ENCODE measurements at places on chromosomes 11 and 22.

- DNase-seq = no peak
Observed at GRCh38 chr11:110070176-110070575, 23.0 kb upstream of the ZC3H12C start.

- DNase-seq = no peak
Observed at GRCh38 chr11:831118-831864, 1.5 kb upstream of the CD151 start.

DNA sequence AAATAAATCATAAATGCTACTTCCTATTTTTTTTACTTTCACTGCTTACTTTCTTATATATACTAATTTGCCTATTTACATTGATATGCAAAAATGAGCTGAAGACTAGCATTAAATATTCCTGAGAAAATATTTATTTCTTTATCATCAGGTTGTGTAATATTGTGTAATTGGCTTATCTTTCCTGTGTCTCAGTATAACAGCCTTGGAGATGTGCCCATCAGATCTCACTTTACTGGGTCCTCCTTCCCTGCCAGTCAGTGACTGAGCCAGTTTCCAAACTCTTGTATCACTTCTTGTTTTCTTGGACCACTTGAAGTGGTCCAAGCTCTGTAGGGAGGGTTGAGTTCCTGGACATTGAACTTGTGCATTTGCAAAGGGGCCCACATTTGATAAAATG lies 900.0 kb downstream of the LUZP2 start:
- no peak for DNase-seq

DNA sequence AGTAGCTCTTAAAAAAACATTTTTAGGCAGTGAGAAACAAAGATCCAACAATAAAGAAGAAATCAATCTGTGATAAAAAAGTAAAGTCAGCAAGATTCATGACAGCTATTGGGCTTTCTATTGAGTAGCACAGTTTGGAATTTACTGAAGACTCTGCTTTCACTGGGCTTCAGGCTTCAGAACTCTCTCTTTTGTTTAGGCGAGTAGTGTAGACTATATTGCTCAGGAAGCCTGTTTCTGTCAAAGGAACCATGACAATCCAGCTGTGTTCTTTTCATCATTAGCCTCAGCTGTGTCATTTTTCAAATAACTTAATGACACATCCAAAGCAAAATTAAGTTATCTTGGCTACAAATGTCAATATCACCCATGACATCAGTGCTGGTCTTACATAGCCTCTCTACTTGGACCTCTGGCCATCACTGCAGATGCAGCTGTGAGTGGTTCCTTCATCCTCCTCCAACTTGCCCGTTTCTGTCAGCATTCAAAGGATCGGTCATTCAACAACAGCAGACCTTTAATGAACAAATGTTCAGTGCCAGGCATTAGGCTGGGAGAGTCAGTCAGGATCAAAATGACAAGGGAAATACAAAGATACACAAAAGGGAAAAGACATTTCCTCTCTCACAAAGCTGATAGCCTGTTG lies 332.8 kb upstream of the MTNR1B start:
- DNase-seq = no peak

GRCh38 chr11:130203766-130204702 lies 44.5 kb downstream of the ST14 start:
- no peak for DNase-seq

GRCh38 chr22:37419969-37420685 lies 7.2 kb downstream of the ELFN2 start:
- no peak for DNase-seq

DNA sequence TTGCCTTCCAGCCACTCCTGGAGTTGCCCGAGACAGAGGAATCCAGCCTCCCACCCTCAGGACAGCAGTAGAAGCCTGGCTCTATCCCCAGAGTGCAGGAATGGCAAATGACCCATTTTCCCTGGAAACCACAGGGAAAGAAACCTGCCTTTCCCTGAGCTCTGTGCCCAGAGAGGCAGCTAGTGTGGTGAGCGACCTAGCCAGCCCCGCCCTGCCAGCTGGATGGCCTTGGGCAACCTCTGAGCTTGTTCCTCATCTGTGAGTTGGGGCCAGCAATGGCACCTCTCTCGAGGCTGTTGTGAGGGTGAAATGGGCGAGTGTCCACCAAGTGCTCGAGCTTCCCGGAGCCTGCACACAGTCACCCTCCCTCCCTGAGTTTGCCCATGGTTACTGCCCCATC lies 3.7 kb downstream of the OMP start:
- DNase-seq = no peak

GRCh38 chr11:6654281-6655019 lies 1.2 kb downstream of the DCHS1 start:
- no peak for DNase-seq

GRCh38 chr11:72519220-72519881 lies 85.0 kb upstream of the CLPB start:
- DNase-seq = peak; percentile 25

GRCh38 chr22:33921525-33922348 lies 1.5 kb upstream of the LARGE1 start:
- DNase-seq = no peak

- no peak for DNase-seq
Observed at GRCh38 chr11:9566561-9567063, 6.9 kb upstream of the WEE1 start.

GRCh38 chr11:17692931-17693330 lies 26.4 kb upstream of the MYOD1 start:
- DNase-seq = no peak

GRCh38 chr22:44047891-44048301 lies 23.8 kb downstream of the PARVB start:
- DNase-seq = no peak

All from naive thymus-derived CD4-positive, alpha-beta T cell (primary cell).